Activated T-helper 2 cell treated with anti-CD3 and anti-CD28 coated beads, Interferon-gamma antibody, Interleukin-2, Interleukin-4, amounts not matched to agents 10 μg/mL and 5 μg/mL and 100 μg/mL, durations not matched to agents 14 hours and 24 hours and 36 hours (primary cell): ENCODE measurements at places on chromosomes 11 and 22. TPM values are rescaled to one million over a fixed set of nuclear protein-coding genes. Genes with fewer than 3 reads are reported as not detected.
A peak's percentile ranks its signal among the peaks of the same experiment; 100 is the strongest.

PGR gene
- not detected in 2 replicates for total RNA-seq

DNA sequence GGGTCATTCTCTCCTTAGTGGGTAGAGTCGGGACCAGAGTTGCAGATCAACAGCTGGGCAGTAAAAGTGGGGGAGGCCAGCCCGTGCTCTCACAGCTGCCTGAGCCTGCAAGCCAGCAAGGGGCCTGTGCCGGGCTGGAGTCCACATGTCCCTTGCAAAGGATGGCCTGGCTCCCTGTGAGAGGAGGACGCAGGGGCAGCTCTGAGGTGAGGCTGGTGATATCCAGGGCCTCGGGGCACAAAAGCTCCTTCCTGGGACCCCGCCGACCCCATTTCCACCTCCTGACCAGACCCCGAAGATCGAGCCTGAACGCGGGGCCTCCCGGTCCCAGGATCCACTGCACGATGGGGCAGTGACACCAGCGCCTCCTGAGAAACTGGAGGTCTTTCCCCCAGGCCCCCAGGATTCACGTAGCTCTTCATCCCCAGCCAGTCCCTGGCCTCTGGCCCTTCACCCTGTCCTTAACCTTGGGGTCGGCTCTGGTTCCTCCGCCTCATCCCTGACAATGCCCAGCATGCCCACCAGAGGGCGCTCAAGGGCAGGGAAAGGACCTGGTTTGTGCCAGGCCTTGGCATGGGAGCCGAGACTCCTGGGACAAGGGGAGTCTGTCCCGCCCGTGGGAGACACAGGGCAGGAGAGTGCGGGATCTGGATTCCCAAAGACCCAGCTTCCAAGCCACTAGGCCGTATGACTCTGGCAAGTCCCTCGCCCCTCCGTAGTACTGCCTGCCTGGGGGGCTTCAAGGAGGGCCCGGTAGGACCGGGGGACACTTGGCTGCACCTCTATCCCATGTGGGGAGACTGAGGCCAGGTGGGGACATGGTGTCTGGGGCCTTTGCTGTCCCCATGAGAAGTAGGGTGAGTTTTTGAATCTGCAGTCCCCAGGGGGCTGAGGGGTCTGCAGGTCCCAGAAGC, 17.8 kb upstream of the WNT7B start:
- DNase-seq: peak; percentile 56

- no peak for DNase-seq
Measured at GRCh38 chr11:79060081-79060953, 380.5 kb downstream of the TENM4 start.

OTOG gene
- not detected in 2 replicates for total RNA-seq

TTC36 gene
- 0.39 and 0.78 TPM in 2 replicates for total RNA-seq

GRCh38 chr11:10379022-10379421, 74.1 kb downstream of the ADM start:
- no peak for DNase-seq

GRCh38 chr22:37218399-37218770, 6.1 kb upstream of the SSTR3 start:
- DNase-seq: no peak

GRCh38 chr11:79501707-79502106, 60.9 kb upstream of the TENM4 start:
- no peak for DNase-seq

OR51F1 gene
- not detected in 2 replicates for total RNA-seq

DNA sequence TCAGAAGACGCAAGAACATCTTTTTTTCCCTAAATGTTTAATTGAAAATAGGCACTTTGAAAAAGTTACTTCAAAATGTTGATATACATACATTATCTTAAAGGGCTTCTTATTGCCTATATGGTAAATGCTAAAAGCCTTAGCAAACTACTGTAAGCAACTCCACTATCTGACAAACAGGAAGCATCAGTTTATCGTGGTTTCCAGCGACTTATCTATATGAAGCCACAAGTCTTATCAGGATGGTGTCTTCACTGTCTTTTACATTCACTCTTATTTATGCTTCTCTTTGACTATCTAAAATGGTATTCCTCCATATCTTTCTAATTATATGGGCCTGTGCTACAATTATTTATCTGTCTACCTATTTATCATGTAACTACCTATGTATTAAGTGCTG, 2091.9 kb downstream of the LRRC4C start:
- no peak for DNase-seq

GRCh38 chr11:14638561-14638960, 5.0 kb upstream of the PDE3B start:
- DNase-seq: no peak

- DNase-seq: no peak
Measured at GRCh38 chr11:126305699-126306098, 1.8 kb downstream of the DCPS start.

GGTLC3 gene
- total RNA-seq: not detected in 2 replicates

DNA sequence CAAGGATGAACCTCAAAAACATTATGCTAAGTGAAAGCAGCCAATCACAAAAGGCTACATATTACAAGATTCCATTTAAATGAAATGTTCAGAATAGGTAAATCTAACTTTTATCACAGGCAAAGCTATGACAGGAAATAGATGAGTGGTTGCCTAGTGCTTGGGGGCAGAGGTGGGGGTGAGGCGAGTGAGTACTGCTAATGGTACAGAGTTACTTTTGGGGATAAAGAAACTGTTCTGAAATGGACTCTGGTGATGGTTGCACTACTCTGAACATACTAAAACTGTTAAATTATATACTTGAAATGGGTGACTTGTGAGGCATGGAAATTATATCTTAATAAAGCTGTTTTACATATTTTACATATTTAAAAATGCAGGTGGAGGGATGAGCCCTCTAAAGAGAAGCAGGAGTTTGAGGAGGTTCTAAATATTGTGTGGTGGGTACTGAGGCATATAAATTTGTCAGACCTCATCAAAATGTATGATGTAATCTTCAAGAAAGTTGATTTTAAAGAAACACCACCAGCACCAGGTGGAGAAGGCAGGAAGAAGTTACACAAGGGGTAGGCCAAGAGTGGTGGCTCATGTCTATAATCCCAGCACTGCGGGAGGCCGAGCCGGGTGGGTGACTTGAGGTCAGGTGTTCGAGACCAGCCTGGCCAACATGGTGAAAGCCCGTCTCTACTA, 3.6 kb downstream of the SLC43A1 start:
- no peak for DNase-seq

DNA sequence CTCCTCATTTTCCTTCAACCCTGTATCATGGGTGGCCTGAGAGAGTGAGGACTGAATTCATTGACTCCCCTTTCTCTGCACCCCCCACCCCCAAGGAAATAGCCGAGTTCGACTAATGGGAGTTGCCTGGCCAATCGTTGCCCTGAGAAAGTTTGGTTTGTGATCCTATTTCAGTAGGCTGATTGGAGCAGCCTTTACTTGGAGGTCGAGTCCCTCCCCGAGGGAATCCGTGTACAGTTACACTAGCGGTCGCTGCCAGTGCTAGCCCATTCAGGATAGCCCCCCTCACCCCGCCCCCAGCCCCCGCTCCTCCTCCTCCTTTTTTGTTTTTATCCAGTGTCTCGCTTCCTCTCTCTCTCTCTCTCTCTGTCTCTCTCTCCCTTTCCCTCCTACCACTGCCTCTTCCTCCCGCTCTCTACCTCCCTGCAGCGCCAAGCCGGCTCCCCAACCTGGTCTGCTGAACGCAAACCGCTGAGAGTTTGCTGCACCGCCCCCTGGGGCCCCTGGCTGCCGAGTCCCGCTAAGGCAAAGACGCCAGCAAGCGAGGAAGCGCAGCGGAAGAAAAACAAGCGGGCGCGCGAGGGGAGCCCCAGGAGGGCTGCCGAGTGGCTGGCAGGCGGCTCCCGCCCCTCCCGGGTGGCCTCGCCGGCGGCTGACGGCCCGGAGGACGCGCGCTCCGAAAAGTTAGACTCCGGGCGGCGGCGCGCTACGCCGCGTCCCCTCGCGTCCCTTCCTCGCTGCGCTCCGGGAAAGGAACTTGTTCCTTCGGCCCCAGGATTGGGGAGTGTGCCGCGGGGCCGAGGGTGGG, at the start of gene GRAMD1B:
GRAMD1B (plus strand) TSS at position 357 of the 808 bp plus-strand sequence. CDS start 524 bp downstream, outside the sequence.
- DNase-seq: peak; percentile 80

HORMAD2 gene
- total RNA-seq: 0.48 and 0.53 TPM in 2 replicates

MEI1 gene
- total RNA-seq: 24.6 and 26.1 TPM in 2 replicates

DNA sequence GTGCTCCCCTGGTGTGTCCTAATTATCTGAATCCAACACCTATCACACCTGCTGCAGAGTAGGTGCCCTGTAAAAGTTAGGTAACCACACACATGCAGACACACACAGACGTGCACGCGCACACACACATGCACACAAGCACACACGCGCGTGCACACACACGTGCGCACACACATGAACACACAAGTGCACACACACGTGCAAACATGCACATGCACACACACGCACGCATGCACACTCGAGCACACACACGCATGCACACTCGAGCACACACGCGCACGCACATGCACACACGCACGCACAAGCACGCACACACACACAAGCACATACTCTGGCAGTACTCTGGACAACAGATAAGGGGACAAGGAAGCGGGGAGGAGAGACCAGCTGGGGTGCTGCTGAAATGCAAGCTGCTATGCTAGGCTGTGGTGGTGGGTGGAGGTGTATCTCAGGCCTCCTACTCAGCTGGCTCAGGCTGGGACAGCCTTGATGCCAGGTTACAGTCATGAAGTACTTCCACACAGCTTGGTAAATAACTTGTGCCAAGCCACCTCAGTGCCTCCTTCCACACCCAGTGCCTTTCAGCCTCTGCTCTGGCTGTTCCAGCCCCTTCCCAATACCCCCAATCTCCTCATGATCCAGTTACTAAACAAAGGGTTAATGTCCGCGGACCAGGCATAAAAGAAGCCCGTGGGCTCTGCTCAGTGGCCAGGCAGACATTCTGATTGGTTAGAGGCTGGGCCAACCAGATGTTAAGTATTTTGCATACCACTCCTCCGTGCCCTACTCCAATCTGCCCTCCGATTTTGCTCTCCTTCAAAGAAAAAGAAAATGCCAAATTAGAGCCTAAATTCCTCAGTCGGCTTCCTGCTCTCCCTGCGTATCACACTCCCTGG, 374.1 kb downstream of the TENM4 start:
- no peak for DNase-seq

MAFF gene
- 13.5 and 15.3 TPM in 2 replicates for total RNA-seq

GRCh38 chr22:22955276-22955798, 67.7 kb downstream of the IGLL5 start:
- no peak for DNase-seq

DNA sequence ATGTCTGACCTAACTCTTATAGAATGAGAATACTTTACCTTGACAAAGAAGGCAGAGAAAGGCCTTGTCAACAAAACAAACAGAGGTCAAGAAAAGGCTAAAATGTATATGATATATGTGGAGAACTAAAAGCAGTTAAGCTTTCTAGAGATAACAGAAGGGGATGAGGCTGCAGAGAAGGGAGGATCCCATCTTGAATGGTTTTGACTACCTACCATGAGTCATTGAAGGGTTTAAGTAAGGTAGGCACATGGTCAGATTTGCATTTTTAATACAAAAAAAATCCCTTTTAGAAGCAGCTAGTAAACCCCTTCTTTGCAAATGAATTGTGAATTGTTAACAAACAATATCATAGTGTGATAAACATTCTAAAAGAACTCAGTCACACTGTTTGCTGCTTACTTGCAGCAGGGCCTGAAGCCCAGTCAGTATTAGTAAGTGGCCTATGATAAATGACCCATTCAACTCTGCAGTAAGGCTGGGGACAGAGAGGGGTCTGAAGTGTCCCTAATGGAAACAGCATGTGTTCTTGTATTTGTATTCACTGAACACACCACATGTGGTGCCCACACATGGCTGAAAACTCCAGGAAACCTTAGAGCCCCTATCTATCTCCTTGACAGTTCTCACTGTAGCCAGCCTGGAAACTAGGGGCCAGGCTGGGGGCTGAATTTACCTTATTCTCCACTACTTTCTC, 328.8 kb upstream of the PITPNB start:
- DNase-seq: no peak

MUC6 gene
- total RNA-seq: not detected in 2 replicates

KRTAP5-2 gene
- total RNA-seq: not detected in 2 replicates

- no peak for DNase-seq
Measured at GRCh38 chr11:13461291-13461690, 1.7 kb downstream of the BTBD10 start.

GRCh38 chr11:98679673-98680072, 341.1 kb upstream of the CNTN5 start:
- DNase-seq: no peak

RAB38 gene
- total RNA-seq: 2.0 and 2.3 TPM in 2 replicates

OR51E2 gene
- total RNA-seq: not detected in 2 replicates

H19 gene
- 0.34 TPM in 1 of 2 replicates, not detected in the other for total RNA-seq

DNA sequence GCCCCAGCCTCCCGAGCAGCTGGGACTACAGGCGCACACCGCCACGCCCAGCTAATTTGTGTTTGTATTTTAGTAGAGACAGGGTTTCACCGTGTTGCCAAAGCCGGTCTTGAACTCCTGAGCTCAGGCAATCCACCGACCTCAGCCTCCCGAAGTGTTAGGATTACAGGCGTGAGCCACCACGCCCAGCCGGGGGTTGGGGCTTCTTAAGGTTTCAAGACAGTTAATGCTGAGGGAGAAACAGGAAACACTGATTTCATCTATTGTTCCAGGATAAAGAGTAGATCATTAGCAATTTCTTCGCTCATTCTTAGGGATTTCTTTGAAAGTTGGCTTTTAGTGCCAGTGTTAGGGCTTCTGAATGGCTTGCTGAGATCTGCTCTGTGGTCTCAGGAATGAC, 21.2 kb upstream of the CLMP start:
- DNase-seq: no peak

DNA sequence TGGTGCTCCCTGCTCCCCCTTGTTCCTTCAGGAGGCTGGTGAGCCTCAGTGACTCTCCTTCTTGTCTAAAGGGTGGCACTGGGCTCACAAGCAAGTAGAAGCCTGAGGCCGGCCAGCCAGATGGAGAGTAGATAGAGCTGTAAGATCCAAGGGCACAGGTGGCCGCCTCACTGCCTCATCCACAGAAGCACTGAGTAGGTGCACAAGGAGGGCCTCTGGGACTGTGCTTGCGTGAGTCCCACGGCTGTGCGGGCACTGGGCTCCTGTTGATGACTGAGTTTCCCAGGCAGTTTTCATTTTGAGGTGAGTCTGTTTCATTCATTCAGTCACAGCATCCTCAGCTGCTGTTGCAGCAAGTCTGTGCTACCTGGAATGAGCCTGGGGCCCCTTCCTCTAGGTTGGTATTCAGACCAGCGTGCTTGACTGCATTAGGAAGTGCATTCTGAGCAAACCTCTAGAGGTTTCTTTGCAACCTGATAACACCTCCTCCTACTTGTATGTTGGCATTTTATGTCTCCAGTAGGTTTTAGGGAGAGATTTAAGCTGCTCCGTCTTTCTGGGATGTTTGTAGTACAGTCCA, 184.0 kb downstream of the TBC1D22A start:
- DNase-seq: no peak

SHANK3 gene
- 0.16 and 0.25 TPM in 2 replicates for total RNA-seq

KCNC1 gene
- not detected in 2 replicates for total RNA-seq

NRXN2 gene
- 0.05 TPM in 1 of 2 replicates, not detected in the other for total RNA-seq
